Muscle of leg (tissue), 16 donors: ENCODE measurements at places on chromosomes 3 and 15. TPM values are rescaled to one million over a fixed set of nuclear protein-coding genes. Genes with fewer than 3 reads are reported as not detected.
A peak's percentile ranks its signal among the peaks of the same experiment; 100 is the strongest.

GRCh38 chr3:125257536-125257935 is 45.0 kb upstream of the SLC12A8 start:
- no peaks in the 10 kb centered on the region for H3K27me3 ChIP-seq
- H3K4me3 ChIP-seq = no peak overlapping the region
- peak; percentile 17 for DNase-seq
- H3K36me3 ChIP-seq = peaks cover 5% of the 10 kb centered on the region

GRCh38 chr3:4581124-4581424 is 87.9 kb downstream of the ITPR1 start:
- no peaks in the 10 kb centered on the region for H3K27me3 ChIP-seq
- H3K36me3 ChIP-seq = no peaks in the 10 kb centered on the region
- H3K27ac ChIP-seq = peak overlapping the region; percentile 69
- H3K4me1 ChIP-seq = peaks cover 16% of the 10 kb centered on the region
- peak; percentile 26 for DNase-seq

DNA sequence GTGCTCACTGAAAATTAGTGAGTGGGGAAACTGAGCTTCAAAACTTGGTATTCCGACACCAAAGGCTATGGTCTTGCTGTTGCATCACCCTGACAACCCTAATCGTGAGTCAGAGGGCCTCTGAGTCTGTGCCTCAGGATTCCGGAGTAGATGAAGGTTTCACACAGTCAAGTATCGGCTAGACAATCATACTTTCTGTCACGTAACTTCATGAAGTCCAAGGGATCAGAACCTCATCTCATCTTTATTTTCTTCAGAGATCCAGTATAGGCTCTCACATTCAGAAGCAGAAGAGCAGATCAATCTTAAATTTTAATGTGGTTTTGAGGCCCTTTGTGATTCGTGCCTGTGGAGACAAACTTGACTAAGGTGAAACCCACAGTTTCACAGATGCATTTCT is 26.1 kb upstream of the NECTIN3 start:
- no peaks in the 10 kb centered on the region for H3K4me1 ChIP-seq
- DNase-seq = no peak
- no peak overlapping the region for H3K27ac ChIP-seq
- H3K27me3 ChIP-seq = no peaks in the 10 kb centered on the region

DNA sequence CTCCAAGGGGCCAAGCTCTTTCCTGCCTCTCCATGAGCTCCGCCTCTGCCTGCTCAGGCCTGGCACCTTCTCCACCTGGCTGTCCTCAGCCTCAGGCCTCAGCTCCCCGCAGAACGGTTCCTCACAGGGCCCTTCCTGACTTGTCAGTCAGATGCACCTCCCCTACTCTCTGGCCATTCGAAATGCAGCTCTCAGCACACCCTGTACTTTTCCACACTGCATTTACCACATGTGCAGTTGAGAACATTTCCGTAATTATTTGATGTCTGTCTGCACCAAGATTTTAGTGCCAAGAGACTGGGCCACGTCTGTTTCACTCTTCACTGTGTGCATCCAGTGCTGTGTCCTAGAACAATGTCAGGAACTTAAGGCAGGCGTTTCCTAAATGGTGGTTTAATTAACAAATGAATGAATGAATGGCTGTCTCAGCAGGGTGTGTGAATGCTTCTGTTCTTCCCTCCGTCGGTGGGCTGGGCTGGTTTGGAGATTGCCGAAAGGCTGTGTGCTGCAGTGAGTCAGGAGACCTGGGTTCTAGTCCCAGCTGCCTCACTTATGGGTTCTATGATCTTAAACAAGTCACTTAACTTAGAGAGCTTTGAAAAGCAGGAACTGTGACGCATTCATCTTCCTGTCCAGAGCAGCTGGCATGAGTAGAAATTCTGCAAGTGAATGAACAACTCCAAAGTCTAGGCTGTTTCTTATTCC is 5.4 kb downstream of the MUC4 start:
- peak; percentile 48 for DNase-seq
- peaks cover 55% of the 10 kb centered on the region for H3K4me1 ChIP-seq
- H3K27me3 ChIP-seq = peaks cover 9% of the 10 kb centered on the region

DNA sequence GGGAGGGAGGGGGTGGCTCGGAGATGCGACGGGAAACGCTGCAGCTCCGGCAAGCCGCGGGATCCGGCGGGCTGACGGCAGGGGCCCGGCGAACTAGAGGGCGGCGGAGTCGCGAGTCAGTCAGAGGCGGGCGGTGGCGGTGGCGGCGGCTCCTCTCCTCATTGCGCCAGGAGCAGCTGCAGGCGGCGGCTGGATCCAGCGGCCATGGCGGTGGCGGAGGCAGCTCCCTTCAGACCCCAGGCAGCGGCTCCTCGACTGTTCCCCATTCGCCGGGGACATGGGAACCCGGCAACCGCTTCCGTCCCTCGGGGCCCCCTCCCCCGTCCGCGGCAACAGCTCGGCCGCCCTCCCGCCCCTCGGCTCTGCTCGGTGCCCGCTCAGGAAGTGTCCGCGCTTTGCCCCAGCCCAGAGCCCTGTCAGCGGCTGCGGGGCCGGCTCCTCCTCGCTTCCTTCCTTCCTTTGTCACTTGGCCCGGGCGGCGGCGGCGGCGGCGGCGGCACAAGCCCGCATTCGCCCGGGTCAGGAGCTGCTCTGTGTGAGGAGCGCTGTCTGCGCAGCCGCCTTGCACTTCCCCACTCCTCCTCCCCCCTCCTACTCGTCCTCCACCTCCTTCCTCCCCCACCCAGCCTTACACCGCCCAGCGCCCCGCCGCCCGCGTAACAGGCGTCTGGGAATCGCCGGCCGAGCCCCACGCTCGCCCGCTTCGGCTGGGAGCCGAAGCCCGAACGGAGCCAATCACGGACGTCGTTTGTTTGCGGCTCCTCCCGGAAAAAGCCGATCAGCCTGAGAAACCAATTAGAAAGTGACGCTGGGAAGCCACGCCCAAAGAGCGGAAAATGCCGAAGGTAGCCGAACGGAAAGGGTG is at the start of gene GSK3B:
Gene GSK3B (minus strand): TSS at position 537 of the 865 bp plus-strand sequence. CDS start 1,013 bp downstream, outside the sequence.
- peak within 1 kb of the TSS; percentile 91 for H3K4me3 ChIP-seq
- peaks cover 11% of the 10 kb centered on the region for H3K4me1 ChIP-seq

DNA sequence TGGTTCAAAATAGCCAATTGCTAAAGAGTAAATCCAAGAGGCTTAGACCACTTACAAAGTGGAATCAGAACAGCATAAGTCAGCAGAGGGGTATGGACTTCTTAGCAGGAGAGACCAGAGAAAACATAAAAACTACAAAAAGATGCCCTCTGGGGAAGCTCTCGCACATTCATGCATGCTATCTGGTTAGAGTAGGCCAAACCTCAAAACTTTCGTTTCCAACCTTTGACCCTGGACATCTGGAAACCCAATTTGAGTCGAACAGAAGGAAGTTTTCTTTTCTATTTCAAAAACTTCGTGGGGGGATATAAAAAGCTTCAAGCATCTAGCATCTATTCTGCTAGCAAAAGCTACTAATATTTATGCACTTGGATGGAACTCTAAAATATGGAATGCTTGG is 523.9 kb upstream of the AGTR1 start:
- H3K27me3 ChIP-seq = no peaks in the 10 kb centered on the region
- no peak overlapping the region for H3K4me3 ChIP-seq
- H3K4me1 ChIP-seq = no peaks in the 10 kb centered on the region
- H3K36me3 ChIP-seq = no peaks in the 10 kb centered on the region
- no peak overlapping the region for H3K27ac ChIP-seq

DNA sequence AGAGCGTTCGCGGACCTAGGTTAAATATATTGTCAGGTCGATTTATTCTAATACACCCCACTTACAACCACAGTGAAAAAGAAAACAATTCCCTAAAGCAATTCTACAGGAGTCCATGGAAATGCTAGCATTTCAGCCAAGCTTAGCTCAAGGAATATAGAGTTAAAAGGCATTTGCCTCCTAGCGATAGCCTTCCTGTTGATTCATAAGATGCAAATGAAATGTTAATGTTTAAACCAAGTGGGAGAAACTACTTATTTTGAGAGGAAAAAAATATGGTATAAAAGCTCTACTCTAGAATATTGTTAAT is 1.7 kb upstream of the ALCAM start:
- no peak for DNase-seq
- no peak overlapping the region for H3K4me3 ChIP-seq
- H3K27ac ChIP-seq = no peak overlapping the region
- H3K36me3 ChIP-seq = no peaks in the 10 kb centered on the region
- H3K4me1 ChIP-seq = peaks cover 26% of the 10 kb centered on the region

- no peaks in the 10 kb centered on the region for H3K27me3 ChIP-seq
- H3K27ac ChIP-seq = no peak overlapping the region
- no peak overlapping the region for H3K4me3 ChIP-seq
- no peaks in the 10 kb centered on the region for H3K36me3 ChIP-seq
- DNase-seq = no peak
- peaks cover 2% of the 10 kb centered on the region for H3K4me1 ChIP-seq
Measured at GRCh38 chr3:31219131-31219843, 313.4 kb upstream of the STT3B start.

- H3K4me1 ChIP-seq = no peaks in the 10 kb centered on the region
- H3K4me3 ChIP-seq = no peak overlapping the region
- H3K36me3 ChIP-seq = no peaks in the 10 kb centered on the region
- no peaks in the 10 kb centered on the region for H3K27me3 ChIP-seq
Measured at GRCh38 chr3:177410730-177411129, 213.4 kb upstream of the TBL1XR1 start.

DNA sequence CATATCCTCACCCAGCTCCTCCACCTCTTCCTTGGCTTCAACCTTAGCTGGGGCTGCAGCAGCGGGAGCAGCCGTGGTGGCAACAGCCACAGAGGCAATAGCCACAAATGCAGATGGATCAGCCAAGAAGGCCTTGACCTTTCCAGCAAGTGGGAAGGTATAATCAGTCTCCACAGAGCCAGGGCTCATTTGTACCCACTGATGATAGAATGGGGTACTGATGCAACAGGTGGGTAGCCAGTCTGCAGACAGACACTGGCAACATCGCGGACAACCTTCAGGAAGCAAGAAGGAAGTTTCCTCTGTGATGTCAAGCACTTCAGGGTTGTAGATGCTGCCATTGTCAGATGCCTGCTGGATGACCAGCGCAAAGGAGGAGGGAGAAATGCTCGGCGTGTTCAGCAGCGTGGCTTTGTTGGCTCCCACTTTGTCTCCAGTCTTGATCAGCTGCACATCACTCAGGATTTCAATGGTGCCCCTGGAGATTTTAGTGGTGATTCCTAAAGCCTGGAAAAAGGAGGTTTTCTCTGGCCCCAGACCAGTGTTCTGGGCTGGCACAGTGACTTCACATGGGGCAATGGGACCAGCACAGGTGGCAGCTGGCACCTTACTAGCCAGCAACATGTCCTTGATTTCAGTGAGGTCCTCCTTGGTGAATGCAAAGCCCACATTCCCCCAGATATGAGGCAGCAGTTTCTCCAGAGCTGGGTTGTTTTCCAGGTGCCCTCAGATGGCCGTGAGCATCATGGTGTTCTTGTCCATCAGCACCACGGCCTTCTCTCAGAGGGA is 4.8 kb upstream of the PLCB2 start:
- no peaks in the 10 kb centered on the region for H3K36me3 ChIP-seq
- H3K27me3 ChIP-seq = peaks cover 34% of the 10 kb centered on the region
- H3K4me1 ChIP-seq = peaks cover 23% of the 10 kb centered on the region
- no peak overlapping the region for H3K4me3 ChIP-seq
- no peak for DNase-seq

- H3K4me1 ChIP-seq = no peaks in the 10 kb centered on the region
- H3K36me3 ChIP-seq = no peaks in the 10 kb centered on the region
- H3K27me3 ChIP-seq = no peaks in the 10 kb centered on the region
- H3K4me3 ChIP-seq = no peak overlapping the region
- no peak overlapping the region for H3K27ac ChIP-seq
Measured at GRCh38 chr3:24352893-24353553, 141.6 kb downstream of the THRB start.

DNA sequence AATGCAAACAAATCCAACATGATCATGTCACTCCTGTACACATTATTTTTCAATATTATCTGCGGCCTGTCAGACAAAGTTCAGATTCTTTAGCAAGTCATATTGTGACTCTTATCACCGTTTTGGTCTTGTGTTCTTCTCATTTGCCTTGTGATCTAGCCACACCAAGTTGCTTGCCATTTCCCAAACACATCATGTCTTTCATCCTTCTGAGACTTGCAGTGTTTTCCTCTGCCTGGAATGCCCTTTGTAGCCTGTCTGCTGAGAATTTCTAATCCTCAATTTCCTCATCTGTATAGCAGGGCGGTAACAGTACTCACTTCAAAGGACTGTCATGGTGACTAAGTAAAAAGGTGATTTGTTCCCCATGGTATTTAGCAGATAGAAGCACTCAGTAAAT is 135.0 kb downstream of the GREM1 start:
- DNase-seq = no peak
- H3K36me3 ChIP-seq = no peaks in the 10 kb centered on the region
- no peaks in the 10 kb centered on the region for H3K4me1 ChIP-seq
- no peaks in the 10 kb centered on the region for H3K27me3 ChIP-seq
- H3K27ac ChIP-seq = no peak overlapping the region
- H3K4me3 ChIP-seq = no peak overlapping the region

GRCh38 chr3:59692117-59692516 is 642.3 kb upstream of the CFAP20DC start:
- H3K36me3 ChIP-seq = no peaks in the 10 kb centered on the region
- no peaks in the 10 kb centered on the region for H3K27me3 ChIP-seq
- H3K4me3 ChIP-seq = no peak overlapping the region
- no peaks in the 10 kb centered on the region for H3K4me1 ChIP-seq

DNA sequence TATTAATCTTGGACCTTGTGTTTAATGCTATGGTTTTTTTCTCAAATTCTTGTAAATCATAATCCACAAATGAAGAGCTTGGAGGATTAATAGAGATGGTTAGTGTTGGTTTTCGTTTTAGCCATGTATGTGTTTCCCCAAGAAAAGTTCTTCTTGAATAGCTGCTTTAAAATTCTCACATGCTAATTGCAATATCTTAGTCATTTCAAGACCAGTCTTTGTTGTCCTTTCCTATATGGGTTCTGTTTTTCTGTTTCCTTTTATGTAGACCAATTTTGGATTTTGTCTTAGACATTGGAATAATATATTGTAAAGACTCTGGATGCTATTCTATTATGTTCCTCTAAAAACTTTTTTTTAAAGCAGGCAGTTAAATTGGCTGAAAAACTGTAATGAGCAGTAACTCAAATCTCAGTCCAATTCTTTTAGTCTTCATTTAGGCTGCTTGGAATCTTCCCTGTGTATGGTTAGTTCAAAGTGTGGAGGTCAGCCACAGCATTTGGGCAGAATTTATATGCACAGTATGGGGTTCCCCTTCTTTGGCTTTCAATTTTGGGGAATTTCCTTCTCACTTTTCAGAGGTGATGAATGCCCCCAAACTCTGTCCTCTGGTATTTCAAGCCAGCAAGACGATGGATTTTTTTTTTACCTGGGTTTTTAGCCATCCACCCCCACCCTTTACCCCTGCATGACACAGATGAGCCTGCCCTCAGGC is 39.1 kb upstream of the DNAJC13 start:
- no peak overlapping the region for H3K27ac ChIP-seq
- no peaks in the 10 kb centered on the region for H3K4me1 ChIP-seq
- DNase-seq = no peak

GRCh38 chr3:100900671-100901335 is 92.4 kb downstream of the ABI3BP start:
- H3K4me1 ChIP-seq = no peaks in the 10 kb centered on the region
- peaks cover 9% of the 10 kb centered on the region for H3K36me3 ChIP-seq
- no peaks in the 10 kb centered on the region for H3K27me3 ChIP-seq

- DNase-seq = no peak
- H3K27ac ChIP-seq = no peak overlapping the region
- no peaks in the 10 kb centered on the region for H3K36me3 ChIP-seq
- H3K4me1 ChIP-seq = no peaks in the 10 kb centered on the region
- H3K4me3 ChIP-seq = no peak overlapping the region
Measured at GRCh38 chr3:99167071-99167470, 265.6 kb upstream of the DCBLD2 start.

The GOLGA8J gene
- total RNA-seq = 0.09 TPM

The HYKK gene
- total RNA-seq = 4.0 TPM

The ATP2B2 gene
- total RNA-seq = 2.6 TPM

The CISH gene
- total RNA-seq = 3.9 TPM

The FURIN gene
- total RNA-seq = 16.3 TPM

The DAPK2 gene
- total RNA-seq = 4.0 TPM
